ENCODE measurements at places on chromosomes 2 and 18.

- DNase-seq = no peak
Measured at GRCh38 chr18:7170292-7170691, 52.7 kb upstream of the LAMA1 start.

DNA sequence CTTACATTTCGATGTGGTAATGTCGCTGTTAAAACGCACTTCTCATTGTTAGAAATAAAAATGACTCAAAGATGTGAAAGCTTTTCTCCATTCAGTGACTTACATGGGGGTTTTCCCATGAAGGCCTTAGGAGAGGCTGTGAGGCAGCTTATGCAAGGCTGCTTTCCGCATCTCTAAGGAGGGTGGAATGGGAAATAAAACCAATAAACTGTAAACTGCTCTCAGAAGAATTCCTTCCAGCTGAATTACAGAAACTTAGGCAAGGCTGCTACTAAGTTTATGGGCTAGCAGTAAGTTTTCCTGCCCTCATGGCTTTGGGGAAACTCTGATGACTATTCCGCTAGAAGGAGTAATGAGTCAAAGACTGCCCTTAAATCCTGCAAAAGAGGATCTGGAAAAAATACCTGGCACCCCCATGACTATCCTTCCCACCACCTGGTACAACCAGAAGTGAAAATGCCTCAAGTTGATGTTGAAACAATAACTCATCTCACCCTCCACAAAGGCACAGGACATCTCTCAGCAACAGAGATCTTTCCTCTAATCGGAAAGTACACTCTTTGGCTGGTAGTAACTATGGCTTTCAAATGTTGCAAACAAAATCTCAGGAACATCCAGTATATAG lies 97.7 kb upstream of the SMAD7 start:
- no peak for DNase-seq

DNA sequence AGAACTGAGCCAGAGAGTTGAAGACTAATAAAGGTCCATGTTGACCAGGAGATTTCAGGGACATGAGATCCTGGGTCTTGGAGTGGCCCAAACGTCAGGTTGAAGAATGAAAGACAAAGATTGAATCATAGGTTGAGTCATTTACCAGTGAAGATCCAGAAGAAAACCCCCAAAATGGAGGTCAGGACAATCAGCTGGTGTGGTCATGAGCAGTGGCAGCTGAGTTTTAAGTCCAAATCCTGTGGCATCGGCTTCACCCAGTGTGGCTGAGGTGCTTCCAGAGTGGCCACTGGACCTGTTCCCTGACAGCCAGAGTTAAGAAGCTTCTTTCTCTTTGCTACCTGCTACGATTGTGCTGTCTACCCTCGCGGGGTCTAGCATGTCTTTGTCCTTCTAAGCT lies 234.0 kb downstream of the BCL2 start:
- no peak for DNase-seq

- DNase-seq = no peak
Measured at GRCh38 chr18:59228351-59228750, 8.4 kb downstream of the GRP start.

GRCh38 chr2:28552045-28552823 lies 56.4 kb downstream of the PLB1 start:
- DNase-seq = no peak

DNA sequence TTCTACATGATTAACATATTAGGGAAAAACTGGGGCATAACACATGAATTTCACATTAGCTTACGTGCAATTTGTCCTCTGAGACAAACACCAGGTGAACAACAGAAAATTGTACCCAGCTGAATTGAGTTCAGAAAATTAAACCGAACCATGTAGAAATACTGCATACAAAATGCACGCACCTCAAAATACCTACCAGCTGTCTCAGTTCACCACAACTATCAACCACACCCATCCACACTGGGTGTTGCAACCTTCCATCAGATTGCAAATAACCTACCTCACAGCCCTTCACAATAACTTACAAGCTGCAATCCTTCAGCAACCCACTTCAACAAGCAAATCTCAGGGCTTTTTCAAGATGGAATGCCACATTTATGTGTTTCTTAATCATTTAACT lies 55.9 kb downstream of the UNC50 start:
- peak; percentile 63 for DNase-seq

DNA sequence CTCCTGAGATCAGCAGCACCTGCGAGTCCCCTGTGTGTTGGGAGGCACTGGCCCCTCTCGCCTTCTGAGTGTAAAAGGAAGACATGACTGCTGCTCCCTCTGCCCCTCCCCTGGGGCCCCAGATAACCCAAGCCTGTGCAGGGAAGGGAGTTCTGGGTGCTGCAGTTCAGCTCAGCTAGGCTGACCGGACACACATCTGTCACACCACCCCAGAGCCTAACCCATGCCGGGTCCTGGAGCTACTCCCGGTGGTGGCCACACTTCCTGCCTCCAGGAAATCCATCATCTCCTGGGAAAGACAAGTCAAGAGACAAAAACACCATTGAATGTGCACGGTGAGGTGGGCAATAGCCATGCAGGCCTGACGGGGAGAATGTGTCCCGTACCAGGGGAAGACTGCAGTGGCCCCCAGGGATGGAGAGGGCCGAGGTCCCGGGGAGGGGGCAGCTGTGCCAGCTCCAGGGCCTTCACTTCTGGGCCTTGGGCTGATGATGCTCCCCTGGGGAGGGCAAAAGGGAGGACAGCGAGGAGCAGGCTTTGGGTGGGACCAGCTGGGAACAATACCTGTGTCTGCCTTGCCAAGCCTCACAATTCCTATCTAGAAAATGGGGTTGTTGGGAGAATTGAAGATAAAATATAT lies 210.6 kb downstream of the TFCP2L1 start:
- DNase-seq = no peak

DNA sequence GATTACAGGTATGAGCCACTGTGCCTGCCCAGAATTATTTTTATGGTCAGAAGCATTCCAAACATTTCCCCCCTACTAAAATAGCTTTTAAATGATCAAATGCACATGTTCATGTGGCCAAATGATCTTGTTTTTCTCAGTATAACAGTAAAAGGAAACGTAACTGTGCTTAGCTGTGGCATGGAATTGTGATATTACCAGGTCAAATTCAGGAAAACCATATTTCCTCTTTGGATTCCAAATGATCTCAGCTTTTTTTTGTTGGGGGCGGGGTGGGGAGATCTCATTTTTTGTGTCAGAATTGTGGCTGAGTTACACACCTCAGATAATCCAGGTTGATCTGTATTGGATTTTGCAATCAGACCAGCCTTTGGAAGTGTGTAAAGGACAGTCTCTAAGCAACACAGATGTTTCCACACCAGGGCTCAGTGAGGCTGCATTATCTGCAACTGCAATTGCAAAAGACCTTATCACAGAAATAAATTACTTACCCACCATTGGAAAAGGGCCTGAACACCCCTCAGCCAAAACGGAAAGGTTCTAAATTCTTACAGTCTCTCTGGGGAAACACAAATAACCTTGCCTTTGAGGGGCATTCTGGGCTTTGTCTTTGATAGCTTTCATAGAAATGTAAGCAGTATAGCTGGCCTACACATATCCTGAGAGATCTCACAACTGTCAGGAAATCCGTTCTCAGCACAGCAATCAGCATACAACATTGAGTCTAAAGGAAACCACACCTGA lies 8.4 kb downstream of the CASP10 start:
- DNase-seq = no peak

DNA sequence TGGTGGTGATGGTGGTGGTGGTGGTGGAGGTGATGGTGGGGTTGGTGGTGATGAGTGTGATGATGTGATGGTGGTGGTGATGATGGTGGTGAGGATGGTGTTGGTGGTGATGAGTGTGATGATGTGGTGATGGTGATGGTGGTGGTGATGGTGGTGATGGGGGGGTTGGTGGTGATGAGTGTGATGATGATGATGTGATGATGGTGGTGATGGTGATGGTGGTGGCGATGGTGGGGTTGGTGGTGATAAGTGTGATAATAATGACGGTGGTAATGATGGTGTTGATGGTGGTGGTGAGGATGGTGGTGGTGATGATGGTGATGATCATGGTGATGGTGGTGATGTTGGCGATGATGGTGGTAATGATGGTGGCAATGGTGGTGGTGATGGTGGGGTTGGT lies 67.7 kb downstream of the RRM2 start:
- no peak for DNase-seq

DNA sequence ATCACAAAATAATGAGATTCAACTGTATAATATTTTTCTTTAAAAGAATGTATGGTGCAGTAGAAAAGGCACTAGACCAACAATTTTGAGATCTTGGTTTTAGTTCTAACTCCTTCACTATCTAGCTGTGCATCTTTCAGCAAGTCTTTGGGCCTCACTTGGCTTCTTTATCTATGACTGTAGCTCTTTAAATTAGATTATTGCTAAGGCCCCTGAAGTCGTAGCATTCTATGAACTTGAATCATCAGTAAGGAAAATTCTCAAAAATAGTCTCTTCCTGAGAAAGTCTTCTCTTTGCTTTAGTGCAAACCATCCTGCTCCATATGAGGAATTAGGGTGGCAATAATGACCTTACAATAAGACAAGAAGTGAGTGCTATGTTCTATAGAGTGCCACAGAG lies 140.4 kb downstream of the FTCDNL1 start:
- DNase-seq = no peak

- no peak for DNase-seq
Measured at GRCh38 chr18:2597639-2598038, 26.3 kb downstream of the NDC80 start.

DNA sequence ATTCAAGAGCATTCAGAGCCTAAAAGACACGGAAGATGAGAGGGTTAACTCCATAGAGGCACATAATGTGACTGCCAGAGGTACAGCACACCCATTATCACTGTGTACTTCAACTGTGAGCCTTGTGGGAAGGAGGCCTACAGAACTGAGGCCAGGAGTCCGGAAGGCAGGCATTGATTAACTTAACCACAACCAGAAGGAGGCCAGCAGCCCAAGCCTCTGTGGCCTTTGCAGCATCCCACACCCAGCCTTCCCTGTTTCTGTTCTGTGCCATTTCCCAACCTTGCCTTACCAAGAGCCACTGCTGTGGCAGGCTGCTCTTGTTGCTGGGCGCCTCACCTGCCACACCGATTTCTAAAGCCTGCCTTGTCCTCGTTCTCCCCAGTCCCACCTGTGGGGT lies 27.2 kb downstream of the SIGLEC15 start:
- DNase-seq = no peak

GRCh38 chr2:2879781-2880180 lies 497.8 kb downstream of the EIPR1 start:
- DNase-seq = no peak

- DNase-seq = no peak
Measured at GRCh38 chr2:31241625-31242270, 7.8 kb downstream of the EHD3 start.

DNA sequence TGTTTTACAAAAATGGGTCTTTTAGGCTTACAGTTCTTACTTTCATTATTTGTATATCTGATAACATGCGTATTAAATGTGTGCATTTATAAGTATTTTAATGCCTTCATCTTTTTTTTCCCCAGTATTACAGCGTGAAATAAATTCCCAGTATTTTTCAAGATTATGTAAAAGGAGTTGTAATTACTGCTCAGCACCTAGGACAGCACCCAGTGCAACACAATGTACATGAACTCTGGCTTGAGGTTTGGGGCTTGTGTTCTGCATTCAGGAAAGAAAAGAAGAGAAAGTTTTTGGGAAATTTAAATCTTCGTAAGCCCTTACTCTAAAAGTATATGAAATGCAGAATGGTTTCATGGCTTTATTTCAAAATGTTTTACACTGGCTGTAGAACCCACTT lies 16.7 kb downstream of the ZNF638 start:
- DNase-seq = no peak

DNA sequence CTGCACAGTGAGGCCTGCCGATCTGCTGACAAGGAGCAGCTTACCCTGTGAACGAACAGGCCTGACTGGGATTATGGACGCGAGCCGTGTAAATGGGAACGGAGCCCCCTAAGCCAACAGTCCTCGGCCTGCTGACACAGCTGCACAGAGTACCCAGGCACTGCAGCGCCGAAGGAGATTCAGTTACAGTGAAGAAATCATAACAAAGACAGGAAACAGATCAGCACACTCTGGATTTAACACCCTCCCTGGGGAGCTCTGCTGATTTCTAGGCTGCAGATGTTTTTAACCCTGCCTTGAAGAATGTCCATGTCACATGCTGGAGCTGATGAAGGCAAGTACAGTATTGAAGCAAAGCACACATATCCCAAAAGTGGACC lies 43.4 kb downstream of the COLEC12 start:
- no peak for DNase-seq

GRCh38 chr2:142940606-142941223 lies 63.3 kb downstream of the KYNU start:
- DNase-seq = no peak

DNA sequence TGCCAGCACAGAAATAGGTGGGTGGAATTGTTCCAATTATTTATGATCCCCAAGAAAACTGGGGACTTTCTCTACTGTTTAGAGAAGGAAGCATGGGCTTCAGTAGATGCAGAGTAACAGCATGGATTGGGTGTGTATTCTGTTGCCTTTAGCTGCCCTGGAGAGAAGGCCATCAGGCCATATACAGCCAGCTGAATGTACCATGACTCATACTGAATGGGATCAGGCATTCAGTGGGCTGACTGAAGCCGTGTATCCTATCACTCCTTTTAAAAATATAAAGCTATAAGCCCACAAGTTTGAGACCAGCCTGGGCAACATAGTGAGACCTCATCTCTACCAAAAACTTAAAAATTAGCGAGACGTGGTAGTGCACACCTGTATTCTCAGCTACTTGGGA lies 16.7 kb upstream of the PLEKHM3 start:
- no peak for DNase-seq

DNA sequence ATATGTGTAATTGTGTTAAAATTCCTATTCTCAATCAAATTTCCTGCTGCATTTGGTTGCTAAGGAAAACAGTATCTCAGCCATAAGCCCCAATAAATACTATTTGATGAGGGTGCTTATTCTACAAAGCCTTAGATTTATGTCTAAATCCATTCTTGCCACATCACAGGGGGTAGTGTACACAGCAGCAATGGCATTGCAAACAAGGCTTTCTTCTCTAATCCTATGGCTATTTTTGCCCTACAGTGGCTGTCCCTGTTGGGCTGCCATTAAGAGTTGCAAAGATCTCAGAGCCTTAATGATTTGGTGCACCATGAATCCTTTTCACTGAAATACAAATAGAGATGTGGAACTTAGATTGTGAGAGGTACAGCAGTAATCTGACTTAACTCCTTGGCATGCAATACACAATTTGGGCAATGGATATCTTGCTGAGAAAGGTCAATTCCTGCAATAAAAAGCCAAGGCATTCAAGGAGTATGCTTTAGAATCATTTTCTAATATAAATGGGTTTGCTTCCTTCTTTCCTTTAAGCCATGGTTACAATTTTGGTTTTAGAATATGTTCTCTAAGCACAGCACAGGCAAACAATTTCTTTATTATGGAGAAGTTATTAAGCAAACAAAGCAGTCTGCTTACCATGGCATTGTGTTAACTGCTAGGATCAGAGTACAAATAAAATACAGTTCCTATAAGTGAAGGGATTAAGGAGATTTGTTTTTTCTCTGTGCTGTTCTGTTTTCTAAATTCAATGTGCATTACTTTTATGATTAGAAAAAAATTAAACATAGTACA lies 69.8 kb upstream of the CD302 start:
- DNase-seq = no peak

DNA sequence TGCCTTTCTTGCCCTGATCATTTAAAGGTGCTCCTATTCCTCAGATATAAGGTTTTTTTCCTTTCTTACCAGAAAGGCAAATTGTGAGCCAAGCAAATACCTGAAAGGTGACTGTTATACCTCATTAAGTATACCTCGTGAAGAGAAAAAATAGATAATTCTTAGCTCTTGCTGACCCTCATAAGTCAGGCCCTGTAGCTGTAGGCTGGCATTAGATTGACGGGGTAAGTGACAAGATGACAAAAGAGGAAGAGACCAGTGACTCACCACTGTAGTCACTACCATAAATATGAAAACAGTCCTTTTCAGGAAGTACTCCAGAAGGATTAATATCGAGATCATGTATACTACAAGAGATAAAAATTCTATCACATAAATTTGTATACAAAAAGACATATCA lies 104.6 kb downstream of the PTPN4 start:
- DNase-seq = peak; percentile 14

Data from SIG-M5 (cell line).